Smooth muscle cell of bladder (primary cell): ENCODE measurements at places on chromosomes 13 and 19. TPM values are rescaled to one million over a fixed set of nuclear protein-coding genes. Genes with fewer than 3 reads are reported as not detected.

The KISS1R gene
- under 0.01 TPM in 1 of 2 replicates, not detected in the other for total RNA-seq

The CYP2A7 gene
- not detected in 2 replicates for total RNA-seq

The HDGFL2 gene
- 61.4 and 61.9 TPM in 2 replicates for total RNA-seq

The PRODH2 gene
- total RNA-seq: not detected in 2 replicates

The MCEMP1 gene
- total RNA-seq: not detected in 2 replicates

The PDE4A gene
- total RNA-seq: 2.7 and 3.8 TPM in 2 replicates

The KLF16 gene
- total RNA-seq: 1.7 and 2.3 TPM in 2 replicates

The FAM216B gene
- total RNA-seq: 0.09 and 0.14 TPM in 2 replicates
